ENCODE measurements at places on chromosomes 2 and 18. TPM values are rescaled to one million over a fixed set of nuclear protein-coding genes. Genes with fewer than 3 reads are reported as not detected.

GRCh38 chr2:122261911-122262310 is 506.5 kb downstream of the TSN start:
- no peaks in the 10 kb centered on the region for H3K36me3 ChIP-seq
- no peak for DNase-seq
- H3K27ac ChIP-seq, result no peak overlapping the region

DNA sequence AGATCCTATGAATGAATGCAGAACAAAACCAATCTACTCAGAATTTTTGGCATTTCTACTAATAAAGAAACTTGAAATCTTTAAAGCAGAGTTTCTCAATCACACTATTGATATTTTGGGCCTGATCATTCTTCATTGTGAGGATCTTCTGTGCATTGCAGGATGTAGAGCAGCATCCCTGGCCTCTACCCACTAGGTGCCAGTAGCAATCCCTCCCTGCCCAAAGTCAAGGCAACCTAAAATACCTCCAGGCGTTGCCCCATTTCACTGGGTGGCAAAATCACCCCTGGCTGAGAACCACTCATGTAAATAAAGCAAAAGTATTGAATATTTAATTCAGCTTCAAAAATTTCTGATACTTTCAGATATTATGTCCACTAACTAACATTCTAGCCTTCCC is 213.0 kb downstream of the SP3 start:
- no peaks in the 10 kb centered on the region for H3K27me3 ChIP-seq
- no peaks in the 10 kb centered on the region for H3K4me1 ChIP-seq
- H3K4me3 ChIP-seq, result no peak overlapping the region

CYP26B1 gene
- total RNA-seq, result 31.7 TPM

GRCh38 chr2:199057936-199058335 is 399.8 kb downstream of the SATB2 start:
- no peak overlapping the region for H3K4me3 ChIP-seq
- no peak for DNase-seq
- H3K27ac ChIP-seq, result no peak overlapping the region

DNA sequence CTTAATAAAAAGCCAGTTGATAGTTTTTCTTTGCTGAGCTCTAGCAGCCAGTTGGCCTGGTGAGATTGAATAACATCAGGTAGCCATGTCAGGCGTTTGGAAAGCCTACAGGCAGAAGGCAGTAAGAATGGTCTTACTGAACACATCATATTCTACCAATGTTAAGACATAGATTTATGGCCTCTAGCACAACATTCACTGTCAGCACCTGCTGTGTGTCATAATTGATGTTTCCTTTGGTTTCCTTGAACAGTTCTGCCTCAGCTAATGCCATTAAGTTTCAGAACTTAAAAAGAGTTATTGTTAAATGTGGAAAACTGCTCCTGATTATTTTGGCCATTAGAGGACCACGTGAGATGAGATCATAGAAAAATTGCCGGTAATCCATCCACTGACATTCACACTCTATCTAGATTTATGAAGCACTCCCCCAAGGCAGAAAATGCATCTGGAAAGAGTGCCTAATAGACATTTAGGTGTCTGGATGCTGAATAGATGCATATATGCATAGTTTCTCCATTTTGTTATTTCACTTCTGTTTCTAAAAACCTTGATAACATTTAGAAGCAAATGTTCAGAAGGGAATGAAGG is 434.7 kb downstream of the PTPRM start:
- no peaks in the 10 kb centered on the region for H3K27me3 ChIP-seq
- no peak overlapping the region for H3K27ac ChIP-seq
- H3K4me1 ChIP-seq, result peaks cover 18% of the 10 kb centered on the region
- no peaks in the 10 kb centered on the region for H3K36me3 ChIP-seq

- no peaks in the 10 kb centered on the region for H3K27me3 ChIP-seq
- H3K4me1 ChIP-seq, result no peaks in the 10 kb centered on the region
- DNase-seq, result no peak
- H3K4me3 ChIP-seq, result no peak overlapping the region
- H3K27ac ChIP-seq, result no peak overlapping the region
Measured at GRCh38 chr18:48800466-48800865, 150.3 kb downstream of the SMAD7 start.

- H3K36me3 ChIP-seq, result no peaks in the 10 kb centered on the region
- no peak for DNase-seq
- no peak overlapping the region for H3K27ac ChIP-seq
- no peaks in the 10 kb centered on the region for H3K27me3 ChIP-seq
- H3K4me1 ChIP-seq, result no peaks in the 10 kb centered on the region
- H3K4me3 ChIP-seq, result no peak overlapping the region
Measured at GRCh38 chr18:72634500-72634899, 90.4 kb upstream of the CBLN2 start.

SPTBN1 gene
- 962 TPM for total RNA-seq

GRCh38 chr2:134372611-134373131 is 118.8 kb downstream of the MGAT5 start:
- H3K4me3 ChIP-seq, result no peak overlapping the region
- peaks cover 19% of the 10 kb centered on the region for H3K4me1 ChIP-seq
- H3K36me3 ChIP-seq, result no peaks in the 10 kb centered on the region

- no peak overlapping the region for H3K4me3 ChIP-seq
- peaks cover 3% of the 10 kb centered on the region for H3K4me1 ChIP-seq
- H3K27me3 ChIP-seq, result no peaks in the 10 kb centered on the region
- H3K36me3 ChIP-seq, result no peaks in the 10 kb centered on the region
Measured at GRCh38 chr2:54904836-54905235, 145.4 kb downstream of the RTN4 start.

DNA sequence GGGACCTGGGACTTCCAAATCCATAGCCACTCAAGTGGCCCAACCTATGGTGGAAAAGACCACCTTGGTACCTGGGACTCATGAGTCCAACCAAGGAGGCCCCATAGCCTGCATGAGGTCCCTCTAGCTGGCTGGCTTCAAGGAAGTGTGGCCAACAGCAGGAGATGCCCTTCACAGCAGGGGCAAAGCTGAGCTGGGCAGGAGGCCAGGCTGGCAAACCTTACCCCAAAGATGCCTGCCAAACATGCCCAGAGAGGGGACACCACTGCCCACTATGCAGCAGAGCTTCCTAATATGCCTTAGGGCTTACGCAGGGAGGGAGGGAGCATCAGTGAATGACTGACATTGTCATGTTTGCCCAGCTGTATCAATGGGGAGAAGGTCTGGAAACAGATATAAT is 188.0 kb upstream of the GLI2 start:
- H3K27ac ChIP-seq, result no peak overlapping the region
- no peak for DNase-seq
- H3K4me3 ChIP-seq, result no peak overlapping the region

DNA sequence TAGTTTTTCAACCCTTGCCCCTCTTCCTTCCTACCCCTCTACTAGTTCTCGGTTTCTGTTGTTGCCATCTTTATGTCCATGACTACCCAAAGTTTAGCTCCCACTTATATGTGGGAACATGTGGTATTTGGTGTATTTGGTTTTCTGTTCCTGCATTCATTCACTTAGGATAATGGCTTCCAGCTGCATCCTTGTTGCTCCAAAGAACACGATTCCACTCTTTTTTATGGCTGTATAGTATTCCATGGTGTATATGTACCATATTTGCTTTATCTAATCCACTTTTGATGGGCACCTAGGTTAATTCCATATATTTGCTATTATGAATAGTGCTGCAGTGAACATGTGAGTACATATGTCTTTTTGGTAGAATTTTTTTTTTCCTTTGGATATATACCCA is 20.6 kb upstream of the DSC1 start:
- no peaks in the 10 kb centered on the region for H3K36me3 ChIP-seq
- no peaks in the 10 kb centered on the region for H3K4me1 ChIP-seq
- no peaks in the 10 kb centered on the region for H3K27me3 ChIP-seq
- no peak for DNase-seq
- H3K27ac ChIP-seq, result no peak overlapping the region

- no peak overlapping the region for H3K27ac ChIP-seq
- H3K4me3 ChIP-seq, result no peak overlapping the region
- no peaks in the 10 kb centered on the region for H3K4me1 ChIP-seq
- H3K36me3 ChIP-seq, result no peaks in the 10 kb centered on the region
- H3K27me3 ChIP-seq, result no peaks in the 10 kb centered on the region
Measured at GRCh38 chr2:209458008-209458979, 34.4 kb downstream of the MAP2 start.

SKOR2 gene
- not detected for total RNA-seq

DNA sequence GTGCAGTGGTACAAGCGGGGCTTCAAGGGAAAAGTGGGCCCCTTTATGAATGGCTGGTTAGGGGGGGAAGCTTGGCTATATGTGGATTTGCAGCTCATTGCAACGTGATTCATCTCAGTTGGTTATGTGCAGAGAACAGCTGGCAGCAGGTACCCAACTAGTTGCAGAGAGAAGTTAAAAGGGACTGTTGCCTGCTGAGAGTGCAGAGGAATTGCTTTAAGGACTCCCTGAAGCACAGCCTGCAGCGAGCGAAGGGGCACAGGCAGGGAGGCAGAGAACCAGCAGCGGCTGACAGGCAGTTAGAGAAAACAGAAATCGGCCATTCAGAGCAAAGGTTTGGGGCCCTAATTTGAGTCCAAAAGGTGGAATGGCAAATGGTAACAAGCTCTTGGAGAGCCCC is 278.2 kb upstream of the LYPD1 start:
- no peak for DNase-seq
- H3K27me3 ChIP-seq, result no peaks in the 10 kb centered on the region
- no peak overlapping the region for H3K27ac ChIP-seq
- no peaks in the 10 kb centered on the region for H3K4me1 ChIP-seq
- no peaks in the 10 kb centered on the region for H3K36me3 ChIP-seq

IL1B gene
- 2.7 TPM for total RNA-seq

C2orf78 gene
- not detected for total RNA-seq

DNA sequence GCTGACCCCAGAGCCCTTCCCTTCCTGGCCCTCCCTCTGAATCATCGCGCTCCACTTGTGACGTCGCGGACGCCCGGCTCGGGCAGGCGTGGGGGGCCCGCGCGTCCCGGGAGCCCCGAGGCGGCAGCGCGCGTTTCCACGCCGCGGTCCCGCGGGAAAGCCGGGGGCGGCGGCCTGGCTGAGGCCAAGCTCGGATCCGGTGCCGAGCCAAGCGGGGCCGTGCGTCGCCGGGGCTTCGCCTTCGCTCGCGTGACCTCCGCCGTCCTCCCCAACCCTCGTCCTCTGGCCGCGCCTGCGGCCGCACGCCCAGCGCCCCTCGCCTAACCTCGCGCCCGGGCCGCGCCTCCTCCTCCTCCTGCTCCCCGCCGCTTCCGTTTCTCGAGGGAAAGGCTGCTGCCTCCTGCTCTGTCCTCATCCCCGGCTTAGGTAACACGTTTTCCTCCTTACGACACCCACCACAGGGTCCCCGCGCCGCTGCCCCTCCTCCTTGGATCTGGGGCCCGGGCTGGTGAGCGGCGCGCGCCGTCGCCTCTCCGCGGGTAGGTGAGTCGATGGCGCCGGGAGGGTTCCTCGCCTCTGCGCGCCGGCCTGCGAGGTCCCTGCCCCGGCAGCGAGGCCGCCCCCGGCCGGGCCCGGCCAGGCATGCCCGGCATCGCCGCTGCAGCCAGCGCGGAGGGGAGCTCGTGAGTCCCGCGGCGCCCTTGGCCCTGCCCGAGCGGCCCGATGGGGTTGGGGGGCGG is at the start of gene INPP1:
Gene INPP1, plus strand, starts transcription at position 54 of the 740 bp plus-strand sequence. CDS start 16,514 bp downstream, outside the sequence.
- peak within 1 kb of the TSS; percentile 93 for H3K27ac ChIP-seq
- peak within 1 kb of the TSS; percentile 67 for H3K4me3 ChIP-seq
- DNase-seq, result peak; percentile 26
- no peaks in the 10 kb centered on the region for H3K27me3 ChIP-seq
- no peaks in the 10 kb centered on the region for H3K36me3 ChIP-seq

CHN1 gene
- total RNA-seq, result 27.2 TPM

- H3K4me1 ChIP-seq, result peaks cover 16% of the 10 kb centered on the region
- no peaks in the 10 kb centered on the region for H3K27me3 ChIP-seq
- no peak overlapping the region for H3K4me3 ChIP-seq
- no peak overlapping the region for H3K27ac ChIP-seq
Measured at GRCh38 chr2:170975127-170975942, 46.3 kb downstream of the GORASP2 start.

DNA sequence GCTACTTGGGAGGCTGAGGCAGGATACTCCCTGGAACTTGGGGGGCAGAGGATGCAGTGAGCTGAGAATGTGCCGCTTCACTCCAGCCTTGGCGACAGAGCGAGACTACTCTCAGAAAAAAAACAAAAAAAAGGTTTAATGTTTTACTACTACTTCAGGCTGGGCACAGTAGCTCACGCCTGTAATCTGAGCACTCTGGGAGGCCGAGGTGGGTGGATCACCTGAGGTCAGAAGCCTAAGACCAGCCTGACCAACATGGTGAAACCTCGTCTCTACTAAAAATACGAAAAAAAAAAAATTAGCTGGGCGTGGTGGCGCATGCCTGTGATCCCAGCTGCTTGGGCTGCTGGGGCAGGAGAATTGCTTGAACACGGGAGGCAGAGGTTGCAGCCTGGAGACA is 75.7 kb upstream of the ATIC start:
- DNase-seq, result no peak
- H3K4me3 ChIP-seq, result no peak overlapping the region
- H3K27me3 ChIP-seq, result no peaks in the 10 kb centered on the region

C2orf81 gene
- 5.4 TPM for total RNA-seq

EMILIN1 gene
- 95.1 TPM for total RNA-seq

VIT gene
- total RNA-seq, result 201 TPM

GRCh38 chr2:102048465-102048864 is 56.7 kb downstream of the IL1R2 start:
- peaks cover 21% of the 10 kb centered on the region for H3K4me1 ChIP-seq
- H3K27ac ChIP-seq, result peak overlapping the region; percentile 66
- H3K4me3 ChIP-seq, result no peak overlapping the region
- peak; percentile 53 for DNase-seq

DNA sequence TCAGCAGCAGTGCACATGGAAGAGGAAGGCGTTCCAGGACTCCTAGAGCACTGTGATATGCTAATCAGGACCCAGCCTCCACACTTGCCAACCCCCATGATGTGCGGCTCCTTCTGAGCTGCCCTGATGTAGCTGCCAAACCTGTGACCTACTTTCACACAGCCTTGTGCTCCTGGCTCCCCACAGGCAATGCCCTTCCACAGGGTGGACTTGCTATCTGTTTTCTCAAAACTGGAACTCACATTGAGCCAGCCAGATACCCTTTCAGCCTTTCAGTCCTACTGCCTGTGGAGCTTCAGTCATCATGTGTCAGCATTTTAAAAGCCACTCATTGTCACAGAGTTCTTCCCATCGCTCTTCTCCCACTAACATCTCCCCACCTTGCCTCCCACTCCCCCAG is 181.6 kb downstream of the AFF3 start:
- no peaks in the 10 kb centered on the region for H3K4me1 ChIP-seq
- no peak overlapping the region for H3K4me3 ChIP-seq
- no peaks in the 10 kb centered on the region for H3K27me3 ChIP-seq
- no peaks in the 10 kb centered on the region for H3K36me3 ChIP-seq
- no peak for DNase-seq

- H3K27ac ChIP-seq, result no peak overlapping the region
- H3K4me3 ChIP-seq, result no peak overlapping the region
- no peak for DNase-seq
- no peaks in the 10 kb centered on the region for H3K27me3 ChIP-seq
- no peaks in the 10 kb centered on the region for H3K4me1 ChIP-seq
Measured at GRCh38 chr2:233772583-233772982, 5.5 kb upstream of the MROH2A start.

FAM228A gene
- 3.9 TPM for total RNA-seq

MLPH gene
- 64.2 TPM for total RNA-seq

- no peak overlapping the region for H3K27ac ChIP-seq
- no peaks in the 10 kb centered on the region for H3K36me3 ChIP-seq
- H3K27me3 ChIP-seq, result no peaks in the 10 kb centered on the region
- DNase-seq, result no peak
Measured at GRCh38 chr2:190836767-190837166, 43.9 kb upstream of the GLS start.

- DNase-seq, result no peak
- no peak overlapping the region for H3K4me3 ChIP-seq
- no peaks in the 10 kb centered on the region for H3K4me1 ChIP-seq
- H3K27me3 ChIP-seq, result no peaks in the 10 kb centered on the region
- no peaks in the 10 kb centered on the region for H3K36me3 ChIP-seq
- H3K27ac ChIP-seq, result no peak overlapping the region
Measured at GRCh38 chr2:112625474-112626114, 20.1 kb upstream of the SLC20A1 start.
